ENCODE measurements at places on chromosomes 2 and 18. TPM values are rescaled to one million over a fixed set of nuclear protein-coding genes. Genes with fewer than 3 reads are reported as not detected.

CNPPD1 gene
- 48.7 TPM for total RNA-seq

RBM44 gene
- total RNA-seq = 0.16 TPM

CFC1 gene
- total RNA-seq = 0.11 TPM

CCDC141 gene
- not detected for total RNA-seq

COL6A3 gene
- 0.24 TPM for total RNA-seq

SCTR gene
- total RNA-seq = not detected

RGPD3 gene
- 0.16 TPM for total RNA-seq

GLI2 gene
- 16.8 TPM for total RNA-seq

MARCHF4 gene
- 21.4 TPM for total RNA-seq

TXNDC9 gene
- total RNA-seq = 41.4 TPM

TRIB2 gene
- total RNA-seq = 1.1 TPM

LIMS4 gene
- total RNA-seq = 0.60 TPM

TMEM163 gene
- total RNA-seq = 0.10 TPM

PDK1 gene
- 3.6 TPM for total RNA-seq

ALPI gene
- not detected for total RNA-seq

REG3G gene
- total RNA-seq = not detected

ORC4 gene
- 36.7 TPM for total RNA-seq

HTR2B gene
- total RNA-seq = 0.03 TPM

AGXT gene
- total RNA-seq = not detected

SOX11 gene
- total RNA-seq = not detected

KCTD18 gene
- total RNA-seq = 10.6 TPM

ACTG2 gene
- 0.40 TPM for total RNA-seq

CMPK2 gene
- 0.34 TPM for total RNA-seq

SCYGR8 gene
- total RNA-seq = not detected

CSRNP3 gene
- not detected for total RNA-seq

PSMA8 gene
- total RNA-seq = not detected

VAPA gene
- total RNA-seq = 154 TPM

CBLN2 gene
- 0.05 TPM for total RNA-seq

UGT1A4 gene
- not detected for total RNA-seq

ABCG8 gene
- not detected for total RNA-seq

DNAH7 gene
- total RNA-seq = 1.2 TPM

VWC2L gene
- not detected for total RNA-seq

MGAT4A gene
- 2.6 TPM for total RNA-seq

FEV gene
- total RNA-seq = not detected

SNTG2 gene
- not detected for total RNA-seq

SP140 gene
- not detected for total RNA-seq

EFHD1 gene
- 4.7 TPM for total RNA-seq

MFSD2B gene
- total RNA-seq = 0.42 TPM

HOXD3 gene
- 0.11 TPM for total RNA-seq
